AG08395 (cell line): ENCODE measurements at places on chromosomes 2 and 18.

DNA sequence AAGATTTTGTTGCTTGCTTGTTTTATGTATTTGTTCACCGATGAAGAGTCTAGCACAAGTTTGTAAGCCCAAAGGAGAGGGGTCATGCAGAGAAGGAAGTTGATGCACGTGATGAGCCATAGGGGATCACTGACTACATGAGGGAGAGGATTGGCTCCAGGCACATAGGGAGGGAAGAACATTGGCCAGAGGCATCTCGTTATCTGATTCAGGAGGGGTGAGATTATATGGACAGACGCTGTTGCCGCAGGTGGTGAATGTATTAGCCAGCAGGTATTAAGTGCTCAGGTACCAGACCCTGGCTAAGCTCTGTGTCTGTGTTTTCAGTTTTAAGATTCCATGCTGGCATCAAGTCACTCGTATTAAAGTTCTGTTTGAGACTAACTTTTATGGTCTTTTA lies 91.8 kb upstream of the CHST9 start:
- no peak for DNase-seq

DNA sequence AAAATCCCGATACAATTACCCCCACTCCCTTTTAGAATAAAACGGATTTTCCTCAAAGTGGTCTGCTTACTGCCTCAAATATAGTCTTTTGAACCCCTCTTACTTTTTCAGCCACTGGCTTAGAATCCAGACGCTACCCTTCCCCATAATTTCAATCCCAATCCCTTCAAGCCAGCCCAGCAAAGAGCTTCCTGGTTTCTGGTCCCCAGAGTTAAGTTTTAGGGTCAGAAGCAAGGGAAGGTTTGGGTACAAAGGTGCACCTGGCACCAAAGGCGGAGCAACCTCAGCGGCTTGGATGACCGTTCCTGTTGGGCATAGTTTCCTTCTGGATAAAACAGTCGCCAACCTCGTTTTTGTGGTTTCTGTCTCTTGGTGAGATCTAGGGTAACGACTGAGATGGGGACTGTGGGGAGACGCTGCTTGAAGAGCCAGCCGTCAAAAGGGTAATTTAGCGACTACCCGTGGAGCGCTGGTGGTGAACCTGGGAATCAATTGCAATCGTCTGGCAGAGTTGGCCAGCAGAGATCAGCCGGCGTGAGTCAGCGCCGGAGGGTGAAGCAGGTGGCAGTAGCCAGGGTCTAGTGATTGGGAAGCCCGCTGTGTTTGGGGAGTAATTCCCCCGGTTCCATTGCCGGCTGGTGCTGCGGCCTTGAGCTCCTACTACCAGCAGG lies 1.6 kb downstream of the FEV start:
- no peak for DNase-seq

- no peak for DNase-seq
These were observed 68.4 kb downstream of the COL5A2 start for GRCh38 chr2:189111063-189111715.

GRCh38 chr18:26556573-26556972 lies 8.2 kb upstream of the KCTD1 start:
- DNase-seq, result peak; percentile 49

DNA sequence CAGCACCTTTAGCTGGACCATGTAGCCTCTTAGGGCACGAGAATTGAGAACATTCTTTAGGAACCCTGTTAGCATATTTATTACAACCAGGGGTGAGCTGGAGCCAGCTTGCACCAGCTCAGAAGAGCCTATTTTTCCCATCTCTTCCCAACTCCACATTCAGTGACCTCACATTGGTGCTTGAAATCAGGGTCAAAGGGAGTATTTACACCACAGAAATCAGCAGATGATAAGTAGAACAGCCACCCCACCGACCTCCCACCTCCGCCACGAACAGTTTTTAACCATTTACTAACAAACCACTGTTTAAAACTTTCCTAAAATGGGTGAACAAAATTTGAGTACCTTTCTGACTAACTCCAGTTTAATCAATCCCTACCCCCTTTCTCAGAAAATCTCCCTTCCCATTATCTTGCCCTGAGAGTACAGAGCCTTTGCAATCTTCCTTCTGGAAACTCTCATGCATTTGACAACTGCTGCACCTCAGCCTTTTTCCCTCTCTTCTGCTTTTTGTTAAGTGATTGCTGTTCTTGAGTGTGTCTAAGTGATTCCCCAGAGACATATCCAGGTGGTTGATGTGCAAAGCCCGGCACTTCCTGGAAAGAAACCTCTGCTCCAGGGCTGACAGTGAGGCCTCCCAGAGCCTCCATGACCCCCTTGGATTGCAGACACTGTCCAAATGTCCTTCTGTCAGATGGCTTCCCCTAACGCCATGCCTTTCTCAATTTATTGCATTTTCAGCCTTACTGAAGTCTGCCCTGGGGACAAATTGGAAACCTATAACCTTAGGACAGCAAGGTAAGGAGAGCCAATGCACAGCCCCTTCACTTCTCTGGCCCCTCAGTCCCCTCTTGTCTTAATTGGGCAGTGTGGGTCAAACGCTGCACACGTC lies 389.5 kb upstream of the TNP1 start:
- DNase-seq, result no peak

DNA sequence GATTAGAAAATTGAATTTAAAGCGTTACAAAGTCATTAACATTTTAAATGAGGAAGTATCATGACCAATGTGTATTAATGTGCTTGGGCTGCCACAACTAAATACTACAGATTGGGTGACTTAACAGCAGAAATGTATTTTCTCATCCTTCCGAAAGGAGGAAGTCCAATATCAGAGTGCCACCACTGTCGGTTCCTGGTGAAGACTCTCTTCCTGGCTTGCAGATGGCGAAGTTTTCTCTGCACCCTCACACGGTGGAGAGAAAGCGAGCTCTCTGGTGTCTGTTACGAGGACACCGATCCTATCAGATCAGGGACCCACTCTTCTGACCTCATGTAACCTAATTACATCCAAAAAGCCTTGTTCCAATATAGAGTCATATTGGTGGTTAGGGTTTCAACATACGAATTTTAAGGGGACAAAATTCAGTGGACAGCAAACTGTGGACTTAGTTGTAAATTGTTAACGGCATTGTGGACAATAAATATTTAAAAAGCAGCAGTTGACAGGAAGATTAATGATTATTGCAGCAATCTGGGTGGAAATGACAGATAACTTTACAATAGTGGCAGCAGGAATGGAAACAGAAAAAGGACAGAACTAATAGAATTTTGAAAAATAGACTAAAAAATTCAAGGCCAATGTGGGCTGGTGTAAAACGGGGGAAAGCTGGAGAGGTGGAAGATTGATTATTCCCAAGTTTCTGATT lies 35.1 kb upstream of the CYRIA start:
- DNase-seq, result no peak

- no peak for DNase-seq
These were observed 38.7 kb downstream of the SLC4A5 start for GRCh38 chr2:74304332-74305148.
